CD4-positive, CD25-positive, alpha-beta regulatory T cell (primary cell): ENCODE measurements at places on chromosomes 6 and 20.

DNA sequence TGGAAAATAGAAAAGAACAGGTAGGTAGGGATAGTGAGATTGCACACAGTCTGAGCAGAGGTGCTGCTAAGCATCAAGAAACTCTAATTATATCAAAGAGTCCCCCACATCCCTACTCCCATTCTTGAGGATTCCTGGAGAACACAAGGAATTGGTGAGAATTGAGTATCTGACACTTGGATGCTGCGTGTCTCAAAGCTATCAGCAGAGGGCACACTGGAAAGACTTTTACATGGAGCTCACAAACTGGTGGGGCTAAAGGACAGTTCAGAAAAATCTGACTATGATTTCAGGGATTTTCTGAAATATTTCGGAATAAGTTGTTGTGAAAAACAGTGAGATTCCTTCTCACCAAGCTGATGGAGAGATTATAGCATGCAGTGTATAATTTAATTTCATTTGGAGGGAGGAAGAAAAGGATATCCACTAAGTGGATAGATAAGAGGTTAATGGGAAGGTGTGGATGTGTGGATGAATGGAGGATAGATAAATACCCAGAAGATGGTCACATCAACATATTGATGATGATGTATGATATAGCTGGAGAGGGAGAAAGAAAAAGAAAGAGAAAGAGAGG, 215.4 kb upstream of the DEFB112 start:
- H3K27ac ChIP-seq: no peak overlapping the region
- H3K36me3 ChIP-seq: no peaks in the 10 kb centered on the region
- H3K27me3 ChIP-seq: no peaks in the 10 kb centered on the region

DNA sequence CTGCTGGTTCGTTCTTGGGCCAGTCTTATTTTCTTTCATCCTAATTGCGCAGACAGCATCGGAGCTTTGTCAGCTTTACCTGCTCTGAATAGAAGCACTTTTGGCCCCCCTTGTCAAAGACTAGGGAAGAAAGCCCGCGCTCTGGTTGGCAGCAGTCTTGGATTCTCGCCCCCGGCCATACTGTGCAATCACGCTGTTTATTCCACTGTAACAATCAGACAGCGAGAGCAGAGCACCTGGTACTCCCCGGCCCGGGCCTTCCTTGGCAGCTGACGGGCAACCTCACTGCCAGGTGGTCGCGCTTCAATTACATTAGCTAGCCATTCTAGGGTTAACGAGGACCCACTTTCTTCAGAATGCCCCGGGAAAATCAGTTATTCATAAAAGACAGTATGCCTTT, 72.6 kb downstream of the INSM1 start:
- H3K4me3 ChIP-seq: no peak overlapping the region
- no peaks in the 10 kb centered on the region for H3K27me3 ChIP-seq
- no peaks in the 10 kb centered on the region for H3K36me3 ChIP-seq
- no peaks in the 10 kb centered on the region for H3K4me1 ChIP-seq
- H3K27ac ChIP-seq: no peak overlapping the region

- H3K27ac ChIP-seq: no peak overlapping the region
- H3K36me3 ChIP-seq: no peaks in the 10 kb centered on the region
- H3K4me3 ChIP-seq: no peak overlapping the region
- no peaks in the 10 kb centered on the region for H3K4me1 ChIP-seq
- DNase-seq: no peak
- H3K27me3 ChIP-seq: no peaks in the 10 kb centered on the region
These were observed 54.1 kb upstream of the TPD52L1 start for GRCh38 chr6:125099211-125100073.

- H3K4me3 ChIP-seq: peak overlapping the region; percentile 7
- DNase-seq: no peak
- H3K4me1 ChIP-seq: peaks cover 15% of the 10 kb centered on the region
- H3K27ac ChIP-seq: no peak overlapping the region
These were observed 108.7 kb upstream of the TMEM170B start for GRCh38 chr6:11428895-11429294.

DNA sequence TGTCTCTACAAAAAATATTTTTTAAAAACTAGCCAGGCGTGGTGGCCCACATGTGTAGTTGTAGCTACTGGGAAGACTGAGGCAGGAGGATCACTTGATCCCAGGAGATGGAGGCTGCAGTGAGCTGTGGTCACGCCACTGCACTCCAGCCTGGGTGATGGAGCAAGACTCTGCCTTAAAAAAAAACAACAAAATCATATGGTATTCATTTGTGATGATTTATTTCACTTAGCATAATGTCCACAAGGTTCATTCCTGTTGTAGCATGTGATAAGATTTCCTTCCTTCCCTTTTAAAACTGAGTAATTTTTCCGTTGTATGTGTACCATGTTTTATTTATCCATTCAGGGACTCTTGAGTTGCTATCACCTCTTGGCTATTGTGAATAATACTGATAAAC, 26.2 kb downstream of the TMEM170B start:
- no peaks in the 10 kb centered on the region for H3K36me3 ChIP-seq
- DNase-seq: no peak
- H3K27me3 ChIP-seq: peaks cover under 1% of the 10 kb centered on the region
- H3K4me3 ChIP-seq: no peak overlapping the region
- H3K27ac ChIP-seq: no peak overlapping the region
- no peaks in the 10 kb centered on the region for H3K4me1 ChIP-seq

- peaks cover 3% of the 10 kb centered on the region for H3K36me3 ChIP-seq
- H3K27me3 ChIP-seq: no peaks in the 10 kb centered on the region
- H3K4me3 ChIP-seq: no peak overlapping the region
- no peak overlapping the region for H3K27ac ChIP-seq
- DNase-seq: no peak
These were observed 26.3 kb downstream of the ALDH5A1 start for GRCh38 chr6:24520929-24521546.

DNA sequence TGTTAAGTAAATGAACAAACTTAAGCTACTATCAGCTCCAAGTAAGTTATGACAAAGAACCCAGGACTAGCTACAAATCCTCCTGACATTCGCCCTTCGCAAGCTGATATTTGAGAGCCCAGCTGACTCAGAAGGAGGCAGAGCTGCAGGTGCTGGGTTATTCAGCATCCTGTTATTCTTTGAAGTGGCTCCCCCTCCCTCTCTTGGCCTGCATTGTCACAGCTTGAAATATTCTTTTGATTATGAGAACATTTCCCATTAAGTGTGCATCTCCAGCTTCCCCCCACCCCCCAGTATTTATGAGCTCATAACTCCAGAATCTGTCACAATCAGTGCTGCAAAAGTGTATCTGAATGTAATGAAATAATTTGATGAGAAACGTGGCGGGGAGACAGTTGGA, 78.8 kb upstream of the RALY start:
- H3K27ac ChIP-seq: no peak overlapping the region
- H3K36me3 ChIP-seq: no peaks in the 10 kb centered on the region
- H3K4me1 ChIP-seq: no peaks in the 10 kb centered on the region
- no peak overlapping the region for H3K4me3 ChIP-seq
- no peaks in the 10 kb centered on the region for H3K27me3 ChIP-seq

- no peak overlapping the region for H3K4me3 ChIP-seq
- H3K4me1 ChIP-seq: no peaks in the 10 kb centered on the region
- H3K36me3 ChIP-seq: no peaks in the 10 kb centered on the region
- no peaks in the 10 kb centered on the region for H3K27me3 ChIP-seq
- DNase-seq: no peak
These were observed 131.7 kb upstream of the RNF217 start for GRCh38 chr6:124830506-124830905.

GRCh38 chr6:24761193-24761835, 13.4 kb upstream of the GMNN start:
- no peak overlapping the region for H3K4me3 ChIP-seq
- no peaks in the 10 kb centered on the region for H3K36me3 ChIP-seq
- no peaks in the 10 kb centered on the region for H3K27me3 ChIP-seq
- DNase-seq: no peak

DNA sequence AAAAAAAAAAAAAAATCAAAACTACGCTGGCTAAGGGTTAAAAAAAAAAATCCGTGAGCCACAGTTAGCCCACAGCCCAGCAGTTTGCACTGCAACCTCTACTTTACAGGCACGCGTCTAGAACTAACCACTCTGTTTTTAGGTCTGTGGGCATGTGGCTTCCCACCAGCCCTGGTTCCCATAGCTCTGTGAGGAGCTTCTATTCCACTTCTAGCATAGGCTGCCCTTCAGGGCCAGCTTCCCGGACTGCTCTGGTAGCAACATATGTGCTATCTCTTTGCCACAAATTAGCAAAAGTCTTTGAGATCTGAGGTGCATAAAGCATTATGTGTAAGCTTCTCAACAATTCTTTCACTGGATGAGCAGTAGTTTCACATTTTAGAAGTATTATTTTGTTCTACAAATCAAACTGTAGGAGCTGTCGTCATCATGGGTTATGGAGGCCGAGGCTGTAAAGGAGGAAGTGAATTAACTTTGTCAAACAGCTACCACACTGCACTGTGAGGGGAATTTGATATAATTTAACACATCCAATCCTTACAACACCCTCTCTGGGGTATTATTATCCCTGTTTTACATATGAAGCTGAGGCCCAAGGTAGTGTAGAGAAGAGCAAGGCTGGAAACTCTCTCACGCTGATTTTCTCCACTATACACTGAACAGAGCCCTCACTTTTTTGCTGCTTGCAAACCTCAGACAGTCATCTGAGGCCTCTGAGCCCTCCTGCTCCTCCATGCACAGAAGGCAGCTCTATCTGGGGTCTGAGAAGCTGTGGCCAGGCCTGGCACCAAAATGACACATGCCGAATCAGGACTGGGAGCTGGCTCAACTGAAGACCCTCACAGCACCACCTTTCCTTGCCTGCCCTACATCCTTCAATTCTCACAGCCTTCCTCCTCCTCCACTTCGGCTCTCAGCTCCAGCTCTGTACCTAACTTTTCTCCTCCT, 35.4 kb downstream of the MAN1A1 start:
- peak overlapping the region; percentile 43 for H3K27ac ChIP-seq
- H3K4me1 ChIP-seq: peaks cover 22% of the 10 kb centered on the region
- H3K4me3 ChIP-seq: peak overlapping the region; percentile 4

GRCh38 chr20:58877050-58877975, 24.8 kb downstream of the GNAS start:
- no peak overlapping the region for H3K27ac ChIP-seq
- no peaks in the 10 kb centered on the region for H3K36me3 ChIP-seq
- H3K4me1 ChIP-seq: peaks cover 4% of the 10 kb centered on the region
- no peak for DNase-seq
- no peak overlapping the region for H3K4me3 ChIP-seq

DNA sequence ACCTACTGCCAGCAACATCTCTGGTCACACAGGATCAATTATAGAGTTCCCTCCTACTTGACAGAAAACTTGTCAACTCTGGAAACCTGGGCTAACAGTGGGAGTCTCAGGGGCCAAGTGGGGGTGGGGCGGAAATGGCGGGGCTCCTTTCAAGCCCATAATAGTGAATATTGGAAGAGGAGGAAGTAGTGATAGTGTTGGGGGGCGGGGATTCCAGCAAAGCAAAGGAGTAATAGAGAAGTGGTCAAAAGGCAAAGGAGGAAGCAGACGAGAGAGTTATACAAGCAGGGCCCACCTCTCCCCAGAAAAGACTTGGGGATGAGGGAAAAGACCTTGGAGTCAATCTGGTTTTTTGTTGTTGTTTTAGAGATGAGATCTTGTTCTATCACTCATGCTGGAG, 2.1 kb downstream of the DEF6 start:
- peak overlapping the region; percentile 85 for H3K27ac ChIP-seq
- peaks cover 12% of the 10 kb centered on the region for H3K36me3 ChIP-seq
- peak overlapping the region; percentile 96 for H3K4me3 ChIP-seq
- H3K27me3 ChIP-seq: no peaks in the 10 kb centered on the region

- peaks cover 37% of the 10 kb centered on the region for H3K4me1 ChIP-seq
- peak; percentile 82 for DNase-seq
- H3K36me3 ChIP-seq: no peaks in the 10 kb centered on the region
These were observed 55.7 kb upstream of the TNFAIP3 start for GRCh38 chr6:137811121-137811915.

DNA sequence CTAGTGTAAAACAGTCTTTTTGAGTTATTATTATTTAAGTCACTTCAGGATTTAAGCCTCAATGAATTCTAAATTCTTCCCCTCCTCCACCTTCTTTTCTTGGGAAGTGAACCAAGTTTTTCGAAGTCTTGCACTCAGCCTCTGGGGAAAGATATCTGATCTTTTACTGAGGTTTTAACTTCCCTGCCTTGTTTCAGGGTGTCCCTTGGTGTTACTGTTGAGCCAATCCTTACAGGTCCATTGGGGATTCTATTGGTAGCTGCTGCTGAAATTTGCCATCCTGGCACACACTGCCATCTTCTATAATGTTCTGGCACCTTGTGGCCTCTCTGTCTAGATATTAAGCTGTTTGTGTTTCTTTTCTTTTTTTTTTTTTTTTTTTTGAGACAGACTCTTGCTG, 31.7 kb downstream of the BEND6 start:
- no peaks in the 10 kb centered on the region for H3K36me3 ChIP-seq
- no peak overlapping the region for H3K27ac ChIP-seq
- no peak for DNase-seq
- no peaks in the 10 kb centered on the region for H3K4me1 ChIP-seq

DNA sequence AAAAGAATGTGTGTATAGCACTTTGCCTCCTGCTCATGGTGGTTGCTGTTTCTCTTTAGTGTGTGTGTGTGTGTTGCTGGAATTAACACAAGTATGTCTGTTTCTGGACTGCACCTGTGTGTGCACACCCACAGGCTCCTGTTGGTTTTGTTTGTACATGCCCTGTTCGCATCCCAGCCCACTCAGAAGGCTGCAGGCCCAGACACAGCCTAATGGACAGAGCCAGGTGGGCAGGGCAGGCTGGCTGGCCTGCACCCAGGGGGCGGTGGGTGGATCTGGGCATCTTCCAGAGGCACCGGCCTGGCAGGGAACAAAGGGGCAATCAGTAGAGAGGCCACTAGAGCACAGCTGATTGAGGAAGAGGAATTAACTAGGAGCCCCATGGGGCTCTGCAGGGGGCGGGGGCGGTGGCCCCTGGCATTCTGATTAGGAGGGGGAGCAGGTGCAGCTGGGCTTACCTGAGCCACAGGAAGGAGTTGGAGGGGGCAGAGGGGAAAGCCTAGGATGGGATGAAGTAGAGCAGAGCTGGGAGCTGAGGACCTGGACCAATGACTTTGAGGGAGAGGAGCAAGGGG, 21.9 kb downstream of the CD40 start:
- H3K36me3 ChIP-seq: no peaks in the 10 kb centered on the region
- H3K4me3 ChIP-seq: no peak overlapping the region
- no peak overlapping the region for H3K27ac ChIP-seq
- no peaks in the 10 kb centered on the region for H3K4me1 ChIP-seq

DNA sequence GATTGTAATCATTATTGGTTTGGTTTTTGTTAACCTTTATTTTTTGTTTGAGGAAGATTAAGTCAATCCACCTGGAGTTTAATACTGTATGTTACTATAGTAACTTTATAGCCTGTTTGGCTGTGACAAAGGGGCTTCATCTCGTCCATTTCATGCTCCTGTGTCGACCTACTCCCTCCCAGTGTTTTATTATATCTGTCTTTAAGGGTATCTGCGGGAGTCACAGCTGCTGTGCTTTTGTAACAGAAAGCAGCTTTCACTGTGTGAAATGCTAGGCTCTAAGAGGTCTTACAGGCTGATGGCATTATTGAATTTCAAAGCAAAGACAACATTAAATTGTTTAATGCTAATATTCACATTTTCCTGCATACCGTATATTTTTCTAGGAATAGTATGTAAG, 698.0 kb upstream of the POU3F2 start:
- H3K27me3 ChIP-seq: no peaks in the 10 kb centered on the region
- H3K27ac ChIP-seq: no peak overlapping the region
- no peaks in the 10 kb centered on the region for H3K36me3 ChIP-seq
- no peak overlapping the region for H3K4me3 ChIP-seq
